ENCODE measurements at places on chromosomes 7 and 10.

DNA sequence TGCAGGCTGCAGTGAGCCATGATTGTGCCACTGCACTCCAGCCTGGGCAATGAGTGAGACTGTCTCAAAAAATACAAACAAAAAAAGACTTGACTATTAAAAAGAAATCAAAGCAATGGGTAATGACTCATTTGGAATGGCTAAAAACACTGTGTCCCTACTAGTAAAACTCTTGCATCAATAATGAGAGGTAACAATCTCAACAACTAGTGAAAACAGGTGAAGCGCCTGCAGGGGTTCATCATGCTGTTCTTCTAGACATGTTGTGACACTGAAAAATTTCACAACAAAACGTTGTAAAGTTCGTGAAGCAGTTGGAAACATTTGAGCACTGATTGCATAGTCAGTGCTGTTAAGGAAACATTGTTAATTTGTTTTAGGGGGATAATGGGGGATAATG lies 26.9 kb upstream of the SLC29A4 start:
- no peak for DNase-seq

GRCh38 chr7:106464651-106465050 lies 179.9 kb upstream of the NAMPT start:
- DNase-seq = no peak

GRCh38 chr10:99119258-99119748 lies 116.3 kb downstream of the HPSE2 start:
- DNase-seq = no peak

GRCh38 chr7:38862666-38863065 lies 46.3 kb downstream of the VPS41 start:
- DNase-seq = no peak

DNA sequence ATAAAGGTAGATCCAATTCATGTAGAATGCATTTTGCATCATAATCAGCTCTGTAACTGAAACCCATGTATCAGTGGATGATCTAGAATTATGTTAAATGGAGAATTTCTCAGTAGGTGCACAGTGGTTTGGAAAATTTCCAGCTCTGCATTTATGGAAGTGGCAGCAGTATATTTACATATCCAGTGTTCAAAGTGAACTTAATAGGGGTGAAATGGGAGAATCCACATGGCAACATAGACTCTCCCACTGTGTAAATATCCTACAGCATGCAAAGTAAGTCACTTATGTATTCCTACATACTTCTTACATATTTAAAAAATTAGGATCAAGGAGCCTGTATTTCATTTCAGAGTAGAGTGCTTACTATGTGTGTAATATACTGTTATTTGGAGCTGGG lies 35.3 kb downstream of the CDC14C start:
- no peak for DNase-seq

DNA sequence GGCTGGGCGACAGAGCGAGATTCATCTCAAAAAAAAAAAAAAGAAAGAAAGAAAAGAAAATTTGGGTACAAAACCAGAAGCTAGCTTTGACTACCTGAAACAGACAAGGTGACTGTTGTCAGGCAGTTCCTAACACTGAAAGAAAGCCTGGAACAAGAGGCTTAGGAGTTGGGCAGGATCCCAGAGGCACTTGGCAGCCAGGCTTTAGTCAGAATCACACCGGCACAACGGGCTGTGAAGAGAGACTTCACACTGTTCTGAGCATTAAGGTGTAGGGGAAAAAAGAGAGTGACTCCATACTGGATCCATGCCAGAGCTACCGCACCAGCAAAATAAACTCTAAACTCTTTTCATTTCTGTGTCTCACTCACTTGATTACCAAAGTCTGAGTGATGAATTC lies 130.8 kb downstream of the ZNF467 start:
- DNase-seq = no peak

- no peak for DNase-seq
Observed at GRCh38 chr7:102451371-102452054, 13.2 kb downstream of the ALKBH4 start.

- DNase-seq = no peak
Observed at GRCh38 chr7:134477954-134478353, 19.1 kb upstream of the AKR1B1 start.

- no peak for DNase-seq
Observed at GRCh38 chr7:124784879-124785818, 19.6 kb upstream of the GPR37 start.

DNA sequence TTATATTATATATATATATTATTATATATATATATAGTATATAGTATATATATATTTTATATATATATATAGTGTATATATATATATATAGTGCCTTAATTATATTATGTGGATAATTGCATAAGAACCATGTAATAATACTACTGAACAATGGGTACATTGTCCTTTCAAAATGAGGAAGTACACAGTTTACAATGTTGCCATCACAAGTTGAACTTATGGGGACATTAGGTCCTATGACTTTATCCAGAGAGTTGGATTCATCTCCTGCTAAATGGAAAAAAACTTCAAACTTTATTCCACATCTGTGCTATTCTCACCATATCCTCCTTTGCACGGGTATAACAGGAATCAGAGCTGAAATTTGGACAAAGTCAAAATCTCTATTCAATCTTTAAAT lies 105.0 kb upstream of the AGR3 start:
- DNase-seq = no peak

DNA sequence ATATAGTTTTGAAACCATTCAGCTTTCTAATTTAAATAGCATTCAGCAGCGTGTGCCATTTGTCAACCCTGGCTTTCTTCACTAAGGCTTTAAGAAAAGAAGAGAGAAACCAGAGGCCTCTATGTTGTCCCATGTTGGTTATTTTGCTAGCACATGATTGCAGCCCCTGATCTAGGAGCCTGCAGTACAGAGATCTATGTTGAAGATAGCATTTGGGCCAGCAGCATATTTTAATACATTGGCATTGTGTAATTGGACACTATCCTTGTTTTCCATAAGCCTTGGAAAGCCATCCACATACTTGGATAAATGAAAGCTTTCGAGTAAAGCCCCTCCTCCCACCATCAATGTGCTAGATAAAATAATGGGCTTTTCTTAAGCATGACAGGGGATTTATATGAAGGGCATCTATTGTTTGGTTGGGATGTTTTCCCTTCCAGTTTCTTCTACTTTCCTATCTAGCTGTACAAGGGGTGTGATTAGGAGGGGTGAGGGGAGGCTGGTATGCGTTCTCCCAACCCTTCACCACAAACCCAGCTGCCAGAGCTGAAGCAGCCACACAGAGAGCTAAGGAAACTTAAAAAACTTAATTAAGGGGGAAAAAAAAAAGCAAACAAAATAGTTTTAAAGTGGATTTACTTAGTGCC lies 23.1 kb upstream of the SDHAF3 start:
- DNase-seq = no peak
